Erythroblast (primary cell): ENCODE measurements at places on chromosomes 5 and 9.
A peak's percentile ranks its signal among the peaks of the same experiment; 100 is the strongest.

- DNase-seq = peak; percentile 51
Observed at GRCh38 chr9:129070696-129071525, 10.0 kb upstream of the DOLPP1 start.

DNA sequence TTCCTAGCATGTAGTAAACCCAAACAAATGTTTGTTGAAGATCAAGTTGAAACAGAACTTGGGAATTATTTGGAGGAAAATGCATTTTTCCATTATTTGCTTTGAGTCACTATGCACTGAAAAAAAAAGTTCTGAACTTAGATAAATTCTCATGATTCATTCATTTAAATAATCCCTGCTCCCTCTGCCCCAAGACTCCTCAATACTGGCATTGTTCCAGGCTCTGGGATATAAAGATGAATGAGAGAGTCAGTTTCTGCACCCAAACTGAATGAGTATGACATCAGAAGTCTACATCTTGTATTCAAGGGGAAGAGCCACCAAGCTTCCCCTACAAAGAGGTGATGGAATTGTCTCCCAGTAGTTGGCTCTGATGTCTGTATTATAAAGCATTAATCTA is 123.9 kb downstream of the SEC61B start:
- DNase-seq = no peak

DNA sequence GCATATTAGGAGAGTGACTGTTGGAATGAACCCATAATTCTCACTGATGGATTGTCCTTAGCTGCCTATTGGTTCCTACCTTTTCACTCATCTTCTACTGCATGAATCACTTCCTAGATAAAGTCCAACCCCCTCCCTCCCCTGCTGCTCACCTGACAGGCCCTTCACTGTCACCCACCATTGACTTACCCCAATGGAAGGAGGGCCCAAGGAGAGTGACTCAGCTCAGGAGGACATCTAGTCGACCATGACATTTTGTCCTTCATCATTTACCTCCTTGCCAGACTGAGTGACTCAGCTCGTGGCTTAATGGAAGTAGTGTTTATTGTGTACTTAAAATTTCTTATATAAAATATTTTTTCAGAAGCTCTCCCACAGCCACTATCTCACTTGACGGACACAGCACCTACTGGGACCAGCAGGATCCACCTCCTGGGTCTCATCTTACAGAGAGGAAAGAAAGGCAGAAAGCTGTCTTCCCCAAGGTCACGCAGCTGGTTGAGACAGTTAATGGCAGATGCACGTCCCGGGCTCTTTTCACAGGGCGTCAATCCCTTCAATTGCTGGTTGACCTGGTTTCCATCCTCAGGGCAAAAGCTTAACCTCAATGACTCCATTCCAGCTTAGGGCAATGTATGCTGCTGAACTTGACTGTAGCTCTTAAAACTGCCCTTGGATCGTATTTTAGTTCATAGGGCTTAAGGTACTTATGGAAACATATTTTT is 142.3 kb downstream of the MARCHF11 start:
- no peak for DNase-seq

- no peak for DNase-seq
Observed at GRCh38 chr9:136642439-136642921, 20.2 kb upstream of the EGFL7 start.

DNA sequence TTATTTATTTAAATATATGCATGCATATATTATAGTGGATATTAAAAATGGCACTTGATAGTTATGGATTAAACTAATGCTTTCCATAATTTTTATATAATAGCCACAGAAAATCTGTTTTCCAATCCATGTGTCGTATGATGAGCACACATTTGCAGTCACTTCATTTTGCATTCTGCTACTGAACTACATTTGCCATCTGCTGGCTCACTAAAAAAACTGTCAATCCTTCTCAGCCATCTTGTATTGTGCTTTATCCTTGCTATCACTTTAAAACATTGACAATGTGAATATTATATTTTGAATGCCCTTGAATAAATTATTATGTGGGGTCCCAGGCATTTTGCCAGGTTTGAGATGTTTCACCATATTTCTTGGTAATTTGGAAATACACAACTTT is 586.6 kb downstream of the DNAH5 start:
- DNase-seq = no peak

GRCh38 chr5:179410291-179411160 is 65.3 kb upstream of the ADAMTS2 start:
- DNase-seq = no peak

- no peak for DNase-seq
Observed at GRCh38 chr5:92460505-92460904, 1077.4 kb upstream of the ARRDC3 start.

GRCh38 chr5:91154338-91154737 is 228.8 kb downstream of the ARRDC3 start:
- DNase-seq = no peak

DNA sequence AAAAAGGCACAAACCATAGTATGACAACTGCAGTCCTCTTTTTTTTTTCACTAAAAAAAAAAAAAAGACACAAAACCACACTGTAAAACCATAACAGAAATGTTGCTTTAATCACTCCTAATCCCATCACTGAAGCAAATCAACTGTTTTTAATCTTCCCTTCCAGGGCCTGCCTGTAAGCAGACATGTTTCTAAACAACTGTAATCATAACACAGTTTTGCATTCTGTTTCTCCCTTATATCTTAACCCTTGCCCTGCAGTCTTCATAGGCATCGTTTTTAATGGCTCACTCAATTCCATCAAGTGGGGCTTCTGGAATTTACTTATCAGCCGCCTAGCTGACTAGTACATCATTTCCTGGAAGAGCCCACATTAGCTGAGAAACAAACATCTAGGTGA is 111.0 kb upstream of the SLC25A48 start:
- DNase-seq = no peak

- DNase-seq = no peak
Observed at GRCh38 chr5:52786949-52787599, 642 bp upstream of the ITGA1 start.

DNA sequence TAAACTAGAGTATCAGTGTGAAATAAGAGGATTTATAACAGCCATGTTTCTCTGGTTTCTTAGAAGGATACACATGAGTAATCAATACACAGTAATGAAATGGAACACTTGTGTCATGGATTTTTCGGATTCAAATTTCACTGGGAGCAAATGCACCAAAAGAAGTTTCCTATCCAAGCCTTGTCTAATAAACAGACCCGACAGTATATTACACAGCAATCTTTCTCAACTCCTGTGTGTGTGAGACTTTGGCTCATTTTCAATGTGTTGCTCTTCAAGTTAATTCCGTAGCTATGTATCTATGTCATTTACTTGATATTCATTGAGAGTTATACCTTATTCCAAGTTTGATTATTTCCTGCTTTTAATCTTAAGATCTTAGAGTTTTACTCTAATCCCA is 930.2 kb downstream of the MAT2B start:
- no peak for DNase-seq

DNA sequence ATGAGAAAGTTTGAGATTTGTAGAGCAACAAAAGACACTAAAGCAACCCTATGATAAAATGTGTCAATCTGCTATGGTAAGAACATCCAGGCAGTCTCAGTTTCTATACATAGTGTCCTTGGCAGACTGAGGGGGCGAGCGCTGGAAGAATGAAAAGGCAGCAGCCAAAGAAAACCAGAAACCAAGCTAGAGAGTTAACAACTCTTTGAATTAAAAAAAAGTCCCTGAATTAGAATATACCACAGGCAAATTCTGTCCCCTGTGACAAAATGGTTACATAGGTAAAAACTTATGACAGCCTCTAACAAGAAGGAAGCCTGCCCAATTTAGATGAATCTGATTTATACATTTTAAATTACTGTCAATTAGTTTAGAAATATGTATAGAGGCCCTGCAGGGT is 106.7 kb downstream of the OXCT1 start:
- DNase-seq = no peak

DNA sequence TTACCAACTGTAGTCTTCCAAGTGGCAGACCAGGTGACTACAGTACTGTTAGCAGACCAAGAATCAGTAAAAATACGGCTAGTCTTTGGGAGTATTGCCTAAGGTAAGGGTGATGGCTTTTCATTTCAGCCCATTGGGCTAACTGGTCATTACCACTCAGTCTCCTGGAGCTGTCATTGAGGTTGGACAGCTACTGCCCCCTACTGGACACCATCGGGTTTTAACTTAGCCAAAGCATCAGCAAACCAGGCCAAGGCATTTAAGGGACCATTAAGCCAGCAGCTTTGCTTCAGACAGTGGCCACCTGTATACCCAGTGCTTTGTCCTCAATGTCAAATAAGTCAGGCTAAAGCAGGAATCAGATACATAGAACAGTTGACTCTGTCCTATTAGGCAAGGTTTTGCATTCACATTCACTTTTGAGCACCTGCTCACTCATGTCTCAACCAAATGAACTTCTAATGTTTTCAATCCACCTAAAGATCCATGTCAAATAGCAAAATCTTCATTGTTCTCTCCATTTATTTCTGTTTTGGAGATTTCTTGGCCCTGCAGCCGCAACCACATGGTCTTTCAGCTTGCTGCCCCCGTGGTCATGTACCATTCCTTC is 117.2 kb downstream of the INVS start:
- peak; percentile 83 for DNase-seq

DNA sequence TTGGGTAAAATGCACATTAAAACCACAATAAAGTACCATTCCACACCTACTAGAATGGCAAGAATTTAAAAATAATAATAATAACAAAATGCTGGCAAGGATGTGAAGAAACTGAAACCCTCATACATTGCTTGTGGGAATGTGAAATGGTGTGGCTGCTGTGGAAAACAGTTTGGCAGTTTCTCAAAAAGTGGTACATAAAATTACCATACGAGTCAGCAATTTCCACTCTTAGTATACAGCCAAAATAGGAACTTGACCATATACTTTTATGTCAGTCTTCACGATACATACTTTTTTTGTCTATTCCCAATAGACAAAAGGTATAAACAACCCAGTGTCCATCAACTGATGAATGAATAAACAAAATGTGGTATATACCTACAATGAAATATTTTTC is 15.6 kb downstream of the FKBP15 start:
- no peak for DNase-seq
